Gastrocnemius medialis (tissue), 4 donors: ENCODE measurements at places on chromosomes 6 and 20. TPM values are rescaled to one million over a fixed set of nuclear protein-coding genes. Genes with fewer than 3 reads are reported as not detected.

VIP gene
- total RNA-seq = not detected

PRRT1 gene
- total RNA-seq = 0.49 TPM

SLC32A1 gene
- total RNA-seq = not detected

LAMP5 gene
- total RNA-seq = not detected

SLC17A3 gene
- not detected for total RNA-seq

SLC2A4RG gene
- 26.0 TPM for total RNA-seq

METTL24 gene
- total RNA-seq = not detected

CCR6 gene
- not detected for total RNA-seq

BANF2 gene
- total RNA-seq = not detected

TCP11 gene
- total RNA-seq = not detected

BMP5 gene
- 1.9 TPM for total RNA-seq

PACSIN1 gene
- not detected for total RNA-seq

LHFPL5 gene
- not detected for total RNA-seq

GPLD1 gene
- total RNA-seq = 1.2 TPM

TMEM74B gene
- not detected for total RNA-seq

TRIM10 gene
- not detected for total RNA-seq

SLC18B1 gene
- 1.1 TPM for total RNA-seq

TGM3 gene
- not detected for total RNA-seq

ZNF311 gene
- total RNA-seq = not detected

ZNFX1 gene
- total RNA-seq = 28.7 TPM

ANGPT4 gene
- 0.15 TPM for total RNA-seq

SOBP gene
- total RNA-seq = 26.2 TPM

GJA10 gene
- not detected for total RNA-seq
